ENCODE measurements at places on chromosomes 6 and 20.

- DNase-seq, result no peak
Measured at GRCh38 chr6:2976060-2976459, 4.7 kb upstream of the SERPINB6 start.

- no peak for DNase-seq
Measured at GRCh38 chr20:23099791-23100719, 13.9 kb upstream of the CD93 start.

GRCh38 chr20:31824554-31825313 lies 5.6 kb downstream of the MYLK2 start:
- no peak for DNase-seq

GRCh38 chr6:155193526-155193925 lies 70.3 kb upstream of the CLDN20 start:
- no peak for DNase-seq

DNA sequence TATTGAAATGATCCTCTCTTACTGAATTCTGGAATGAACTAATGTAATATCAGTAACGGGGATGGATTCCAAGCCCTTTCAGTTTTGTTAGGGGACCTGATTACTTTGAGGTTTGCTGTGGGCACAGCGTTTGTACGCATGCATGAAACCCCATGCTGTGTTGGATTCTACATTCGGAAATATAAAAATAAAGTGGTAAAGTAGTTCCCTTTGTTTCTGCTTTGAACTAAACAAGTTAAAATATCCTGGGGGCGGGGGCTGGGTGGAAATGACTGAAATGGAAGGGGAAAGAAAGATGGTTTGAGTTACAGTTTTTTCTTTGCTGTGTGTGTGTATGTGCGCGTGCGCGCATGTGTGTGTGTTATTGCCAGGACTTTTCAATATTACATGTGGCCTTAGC lies 196.5 kb upstream of the OPRM1 start:
- DNase-seq, result no peak

DNA sequence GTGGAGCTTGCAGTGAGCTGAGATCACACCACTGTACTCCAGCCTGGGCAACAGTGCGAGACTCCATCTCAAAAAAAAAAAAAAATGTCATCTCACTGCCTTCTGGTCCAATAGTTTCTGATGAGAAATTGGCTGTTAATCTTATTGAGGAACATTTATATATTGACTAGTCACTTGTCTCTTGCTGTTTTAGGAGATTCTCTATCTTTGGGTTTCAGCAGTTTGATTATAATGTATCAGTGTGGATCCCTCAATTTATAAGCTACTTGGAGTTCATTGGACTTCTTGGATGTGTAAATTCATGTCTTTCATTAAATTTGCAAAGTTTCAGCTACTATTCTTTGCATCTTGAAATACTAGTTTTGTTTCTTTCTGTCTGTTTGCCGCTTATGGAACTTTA lies 11.2 kb downstream of the ZGPAT start:
- DNase-seq, result no peak

DNA sequence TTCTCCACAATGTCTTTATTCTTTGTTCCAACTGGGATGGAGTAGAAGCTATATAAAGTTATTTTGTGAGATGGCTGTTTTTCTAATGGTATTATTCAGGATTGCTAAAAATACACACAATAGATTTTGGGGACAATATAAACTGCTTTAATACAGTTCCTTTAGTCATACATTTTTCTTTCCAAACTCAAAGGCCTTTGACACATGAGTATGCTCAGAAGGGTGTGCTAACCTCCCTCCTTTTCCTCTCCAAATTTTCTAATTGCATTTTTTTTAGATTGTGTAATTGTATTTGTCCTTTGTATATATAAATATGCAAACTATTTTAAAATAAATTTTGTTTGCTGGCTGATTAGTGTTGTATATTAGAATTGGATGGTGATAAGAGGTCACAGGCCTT lies 119.6 kb upstream of the FOXO3 start:
- no peak for DNase-seq

DNA sequence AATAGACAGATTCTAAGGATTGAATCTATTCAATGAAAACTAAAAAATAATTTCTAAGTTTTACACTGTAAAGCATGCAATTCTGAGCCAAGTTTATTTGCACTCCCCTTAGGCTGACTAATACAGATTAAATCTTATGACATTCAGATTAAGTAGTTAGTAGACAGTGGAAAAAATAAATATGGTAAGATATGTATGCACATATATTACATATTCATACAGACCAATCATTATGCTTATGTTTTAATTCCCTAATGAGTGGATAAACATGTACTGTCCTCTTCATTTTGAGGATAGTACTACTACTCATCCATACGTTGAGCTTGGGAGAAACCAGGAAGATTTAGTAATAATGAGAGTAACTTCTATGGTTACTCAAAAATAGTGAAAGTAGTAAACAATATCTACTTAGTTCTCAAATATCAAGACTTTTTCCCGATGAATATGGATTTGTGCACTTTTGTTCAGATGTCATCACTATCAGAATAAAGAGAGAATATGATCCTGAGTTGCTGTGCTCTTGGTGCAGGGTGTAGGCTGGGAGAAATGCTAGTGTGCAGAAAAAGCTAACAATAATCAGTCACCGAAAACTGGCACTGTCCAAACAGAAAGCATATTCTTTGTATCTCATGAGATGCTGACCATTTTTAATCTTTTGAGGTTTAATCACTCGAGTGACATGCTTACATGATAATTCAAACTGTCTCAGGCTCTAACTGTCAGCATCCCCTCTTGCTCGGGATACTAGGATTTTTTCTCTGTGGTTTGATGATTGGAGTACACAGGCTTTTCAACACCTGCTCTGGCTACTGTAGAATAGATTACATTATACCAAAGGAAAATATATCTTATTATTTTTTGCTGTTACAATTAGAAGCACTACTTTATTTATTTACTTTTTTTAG lies 111.6 kb downstream of the EPHA7 start:
- DNase-seq, result no peak

DNA sequence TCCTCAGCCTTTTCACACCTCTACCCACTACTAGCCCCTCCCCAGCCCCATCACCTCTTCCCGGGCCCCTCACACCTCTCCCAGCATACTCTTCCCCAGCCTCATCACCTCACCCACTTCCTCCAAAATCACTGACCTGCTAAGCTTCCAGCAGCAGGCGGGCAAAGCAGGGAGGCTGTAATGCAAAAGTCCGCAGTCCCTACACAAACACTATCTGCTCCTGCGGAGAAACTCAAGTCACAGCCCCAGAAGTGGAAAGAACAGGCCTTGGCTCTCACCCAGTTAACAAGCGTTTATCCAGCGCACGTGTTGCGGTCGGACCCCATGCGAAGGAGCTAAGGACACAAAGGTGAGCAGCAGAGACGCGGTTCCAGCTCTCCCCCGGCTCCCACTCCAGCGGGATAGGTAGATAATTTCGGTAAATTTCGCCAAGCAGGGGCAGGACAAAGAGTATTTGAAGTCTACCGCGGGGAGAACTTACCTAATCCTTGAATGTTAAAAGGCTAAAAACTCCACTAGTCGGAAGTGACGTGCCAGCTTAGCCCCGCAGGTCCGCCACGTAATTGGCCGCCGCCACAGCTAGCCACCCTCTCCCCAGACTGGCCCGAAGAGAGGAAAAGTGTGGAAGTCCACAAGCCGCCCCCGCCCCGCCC lies 728 bp upstream of the TRIM39 start:
- peak; percentile 51 for DNase-seq

- no peak for DNase-seq
Measured at GRCh38 chr6:134510142-134510541, 192.2 kb upstream of the SGK1 start.

- DNase-seq, result no peak
Measured at GRCh38 chr6:143399176-143399575, 51.3 kb downstream of the ADAT2 start.

DNA sequence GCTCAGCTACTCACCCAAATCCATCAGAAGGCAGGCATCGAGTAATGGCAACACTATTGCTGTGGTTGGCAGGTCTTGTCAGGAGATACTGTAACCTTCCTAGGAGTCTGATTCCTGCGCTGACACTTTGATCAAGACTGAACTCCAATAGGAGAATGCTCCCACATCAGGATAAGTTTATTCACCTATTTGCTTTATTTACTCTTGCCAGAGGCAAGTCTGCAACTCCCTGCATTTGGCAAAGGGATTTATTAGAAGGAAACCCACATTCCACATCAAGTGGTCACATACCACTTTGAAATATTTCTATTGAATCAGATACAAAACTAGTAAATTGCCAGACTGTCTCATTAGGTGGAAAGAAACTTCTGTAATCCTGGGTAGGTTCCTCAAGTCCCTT lies 43.5 kb downstream of the ZFAND3 start:
- DNase-seq, result no peak

DNA sequence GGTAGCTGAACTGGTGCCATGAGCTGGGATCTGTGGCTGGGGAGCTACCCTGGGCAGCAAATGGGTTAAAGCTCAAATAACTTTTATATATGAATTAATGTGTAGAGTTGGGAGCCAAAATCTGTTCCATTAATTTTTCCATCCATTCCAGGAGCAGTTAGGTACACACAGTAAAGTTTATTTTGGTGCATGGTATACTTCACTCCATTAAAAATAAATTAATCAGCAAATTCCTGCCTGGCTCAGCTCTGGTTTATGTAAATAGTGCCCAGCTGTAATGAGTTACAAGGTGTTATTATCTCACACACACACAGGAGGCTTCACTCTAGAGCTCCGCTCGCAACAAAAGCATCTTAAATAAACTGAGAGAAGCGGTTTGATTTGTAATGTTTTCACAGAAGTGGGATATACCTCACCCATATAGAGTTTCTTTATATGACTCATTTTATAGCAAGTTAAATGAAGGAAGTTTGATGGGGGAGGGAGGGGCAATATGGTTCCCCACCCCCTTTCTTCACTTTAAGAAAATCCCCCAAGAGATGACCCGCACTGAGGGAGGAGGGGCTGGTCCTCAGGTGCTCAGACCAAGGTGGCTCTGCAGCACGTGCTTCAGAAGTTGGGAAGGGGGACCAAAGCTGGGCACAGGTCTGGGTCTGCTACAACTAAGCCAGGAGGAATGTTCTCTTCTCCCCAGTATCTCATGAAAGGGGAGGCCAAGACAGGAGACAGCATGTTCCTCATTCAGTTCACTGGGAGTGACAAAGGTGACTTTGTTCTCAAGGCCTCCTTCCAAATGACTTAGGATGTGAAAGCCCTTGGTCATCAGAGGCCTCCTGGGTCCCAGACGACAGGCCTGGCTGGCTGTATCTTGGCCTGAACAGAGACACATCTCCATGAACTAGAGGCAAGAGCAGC lies 10.5 kb upstream of the FAM83C start:
- no peak for DNase-seq

DNA sequence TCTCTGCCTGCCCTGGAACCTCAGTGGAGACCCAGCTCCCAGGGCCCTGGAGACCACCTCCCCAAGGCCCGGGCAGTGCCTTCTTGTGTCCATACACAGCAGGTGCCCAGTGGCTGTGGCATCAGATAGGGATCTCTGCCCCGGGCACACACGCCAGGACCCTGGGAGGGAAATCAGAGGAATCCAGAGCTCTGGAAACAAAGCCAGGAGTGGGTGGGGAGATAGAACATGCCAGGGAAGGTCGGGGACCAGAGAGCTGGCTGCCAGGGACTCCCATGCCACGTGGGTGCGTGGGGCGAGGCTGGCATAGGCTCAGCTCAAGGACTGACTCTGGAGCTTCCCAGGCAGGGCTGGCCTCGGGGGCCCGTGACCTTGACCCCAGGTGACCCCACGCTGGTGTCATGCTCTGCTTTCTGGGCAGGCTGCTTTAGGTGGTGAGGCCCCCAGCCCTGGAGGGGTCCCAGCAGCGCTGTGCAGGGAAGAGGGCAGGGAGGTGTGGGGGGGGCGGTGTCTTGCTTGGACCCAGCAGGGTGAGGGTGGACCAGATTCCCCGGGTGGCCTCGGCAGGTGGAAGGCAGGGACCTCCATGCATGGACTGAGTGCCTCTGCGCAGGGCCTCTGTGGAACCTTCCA lies 17.6 kb upstream of the GATA5 start:
- no peak for DNase-seq

DNA sequence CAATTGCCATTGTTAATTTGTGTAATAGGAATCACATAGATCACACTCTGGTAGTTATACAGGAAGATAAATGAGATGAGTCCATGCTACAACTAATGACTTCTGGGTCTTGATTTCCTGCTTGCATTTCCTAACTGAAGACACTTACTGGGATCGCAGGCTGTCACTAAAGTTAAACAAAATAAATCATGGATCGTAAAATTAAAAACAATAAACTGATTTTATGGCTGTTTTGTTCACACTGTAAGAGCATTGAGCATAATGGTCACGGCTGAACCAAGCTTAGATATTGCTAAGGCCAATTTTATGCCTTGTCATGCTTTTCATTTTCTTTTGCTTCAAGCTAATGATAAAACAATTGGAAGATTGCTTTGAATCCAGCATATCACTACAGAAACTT lies 332.5 kb upstream of the CITED2 start:
- no peak for DNase-seq
